ENCODE measurements at places on chromosomes 7 and 10.
A peak's percentile ranks its signal among the peaks of the same experiment; 100 is the strongest.

DNA sequence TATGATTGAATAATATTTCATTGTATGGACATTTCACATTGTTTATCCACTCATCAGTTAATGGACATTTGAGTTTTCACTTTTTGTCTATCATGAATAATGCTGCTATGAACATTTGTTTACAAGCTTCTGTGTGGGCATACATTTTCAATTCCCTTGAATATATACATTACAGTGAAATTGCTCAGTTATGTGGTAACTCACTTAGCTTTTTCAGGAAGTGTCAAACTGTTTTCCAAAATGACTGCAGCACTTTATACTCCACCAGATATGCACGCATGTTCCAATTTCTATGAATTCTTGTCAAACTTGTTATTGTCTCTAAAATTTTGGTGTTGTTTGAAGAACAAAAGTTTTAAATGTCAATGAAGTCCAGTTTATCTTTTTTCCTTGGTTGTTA, 401.2 kb downstream of the THSD7A start:
- DNase-seq = no peak

DNA sequence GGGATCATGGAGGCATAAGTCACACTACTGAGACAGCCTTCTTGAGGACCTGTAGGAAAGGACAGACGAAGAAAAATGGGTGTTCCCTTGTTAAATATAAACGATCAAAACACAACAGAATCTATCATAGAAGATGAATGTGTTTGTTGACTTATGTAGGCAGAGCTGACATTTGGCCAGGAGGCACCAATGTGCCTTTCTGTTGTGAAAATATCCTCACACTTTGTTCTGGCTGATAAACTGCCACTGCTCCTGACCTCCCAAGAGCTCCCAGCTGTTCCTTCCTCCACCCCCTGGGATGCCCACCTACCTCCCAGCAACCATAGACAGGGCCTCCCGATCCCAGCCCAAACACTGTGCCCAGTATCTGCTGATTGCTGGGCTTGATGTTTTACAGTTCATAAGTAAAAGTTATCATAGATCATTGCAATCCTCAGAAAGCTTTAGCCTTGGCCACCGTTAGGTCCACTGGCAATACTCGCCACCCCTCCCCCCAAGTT, 116.6 kb downstream of the CTTNBP2 start:
- DNase-seq = peak; percentile 44

DNA sequence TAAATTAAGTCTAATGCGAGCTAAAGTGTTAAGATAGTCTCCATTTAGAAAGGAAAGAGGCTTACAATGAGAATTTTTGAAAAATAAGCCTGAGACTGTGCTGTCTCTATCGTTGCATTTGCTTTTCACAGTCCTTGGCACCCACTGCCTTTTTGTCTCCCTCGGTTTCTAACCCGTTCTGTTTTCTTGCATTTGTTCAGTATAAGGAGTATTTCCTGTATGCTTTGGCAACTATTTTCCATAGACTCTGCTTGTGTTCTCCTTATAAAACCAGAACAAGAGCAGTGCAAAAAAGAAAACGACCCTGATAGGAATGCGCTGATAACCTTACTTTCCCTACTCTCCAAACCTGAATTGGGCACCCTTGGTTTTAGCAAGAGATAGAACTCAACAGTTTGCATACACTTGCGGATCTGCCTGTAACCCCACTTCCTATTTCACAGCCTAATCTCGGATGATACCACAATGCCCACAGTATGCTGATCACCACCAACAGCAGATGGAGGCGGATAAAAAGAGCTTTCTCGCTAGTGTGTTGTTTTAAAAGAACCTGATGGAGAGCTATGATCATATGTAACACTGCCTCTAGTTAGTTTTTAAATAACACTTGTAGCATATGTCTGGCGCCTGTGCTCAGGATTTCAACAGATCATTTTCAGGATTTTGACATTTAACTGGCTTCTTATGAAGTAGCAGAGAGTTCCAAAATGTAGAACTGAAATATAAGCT, 1.6 kb upstream of the ARHGAP12 start:
- peak; percentile 66 for DNase-seq

DNA sequence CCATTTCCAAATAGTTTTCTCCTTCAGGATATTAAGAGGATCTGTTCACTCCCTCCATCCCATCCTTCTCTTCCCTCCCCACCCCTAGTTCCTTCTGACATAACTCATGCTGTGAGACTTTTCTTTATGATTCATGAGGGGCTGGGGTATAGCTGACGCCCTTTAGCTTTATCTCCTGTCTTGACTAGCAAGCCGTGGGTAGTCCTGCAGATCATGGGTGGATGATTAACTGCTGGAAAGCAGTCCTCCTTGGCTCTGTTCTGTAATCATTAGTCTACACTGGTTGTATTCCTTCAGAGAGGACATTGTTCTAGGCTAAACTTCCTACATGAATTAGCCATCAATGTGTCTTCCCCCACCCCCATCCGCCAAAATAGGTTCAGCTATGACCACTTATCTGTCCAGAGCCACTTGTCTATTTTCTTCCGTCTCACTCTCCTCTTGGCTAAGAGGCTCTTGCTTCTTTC, 135.4 kb downstream of the LRRC4 start:
- no peak for DNase-seq

DNA sequence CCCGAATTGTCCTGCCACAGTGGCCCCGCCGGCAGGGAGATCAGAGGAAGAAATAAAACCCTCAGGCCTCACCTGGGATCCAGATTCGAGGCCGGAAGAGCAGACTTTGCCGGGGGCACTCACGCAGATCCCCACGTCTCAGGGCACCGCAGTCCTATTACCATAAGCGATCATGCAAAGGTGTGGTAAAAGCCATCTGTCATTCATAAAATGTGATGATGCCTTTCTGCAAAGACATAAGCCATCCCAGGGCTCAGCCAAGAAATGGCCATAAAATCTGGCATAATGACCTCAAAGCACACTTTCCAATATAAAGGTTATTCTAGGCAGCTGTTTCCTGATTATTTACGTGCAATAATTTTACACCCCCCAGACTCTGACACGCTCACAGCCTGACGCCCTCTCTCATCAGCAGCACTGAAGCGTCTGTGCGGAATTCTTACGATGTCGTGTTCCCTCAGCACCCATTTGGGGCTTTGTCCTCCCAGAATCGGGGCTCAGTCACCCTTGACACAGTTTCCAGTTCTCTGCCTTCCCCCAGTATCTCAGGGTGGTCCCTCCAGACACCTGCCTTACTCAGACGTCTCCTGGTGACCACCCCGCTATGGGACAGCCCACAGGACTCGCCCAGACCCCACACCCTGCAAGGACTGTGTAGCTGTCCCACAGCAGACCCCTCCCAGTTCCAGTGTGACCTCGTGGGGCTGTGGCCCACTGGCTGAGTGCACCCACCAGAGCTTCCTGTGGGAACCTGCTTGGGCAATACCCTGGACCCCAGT, 74.3 kb upstream of the FAM20C start:
- no peak for DNase-seq

DNA sequence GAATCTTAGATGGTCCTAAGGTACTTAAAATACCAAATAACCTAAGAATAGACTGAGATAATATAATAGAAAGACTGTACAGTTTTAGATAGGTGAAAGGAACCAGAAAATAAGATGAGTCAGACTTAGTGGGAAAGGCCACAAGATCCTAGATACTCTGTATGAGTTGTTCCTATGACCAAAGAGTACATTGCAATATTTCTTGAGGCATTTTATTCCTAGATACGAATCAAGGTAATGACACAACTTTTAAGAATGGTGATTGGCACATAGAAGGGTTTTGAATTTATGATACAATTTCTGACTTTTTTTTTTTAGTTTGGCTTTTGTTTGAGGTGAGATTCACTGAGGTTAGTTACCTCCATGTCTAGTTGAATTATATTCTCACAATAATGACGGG, 30.2 kb downstream of the MGAM start:
- no peak for DNase-seq

DNA sequence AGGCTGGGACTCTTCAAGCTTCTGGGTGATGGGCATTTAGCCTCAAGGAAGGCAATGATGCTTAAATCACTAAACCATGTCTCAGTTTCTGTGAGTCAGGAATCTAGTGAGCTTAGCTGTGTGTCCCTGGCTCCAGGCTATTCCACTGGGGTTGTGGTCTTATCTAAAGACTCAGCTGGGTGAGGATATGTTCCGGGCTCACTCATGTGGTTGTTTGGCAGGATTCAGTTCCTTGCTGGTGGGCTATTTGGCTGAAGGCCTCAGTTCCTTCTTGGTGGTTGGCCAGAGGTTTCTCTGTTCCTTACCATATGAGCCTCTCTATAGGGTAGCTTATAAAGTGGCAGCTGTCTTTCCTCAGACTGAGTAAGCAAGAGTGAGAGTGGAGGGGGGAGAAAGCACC, 12.0 kb downstream of the EVX1 start:
- DNase-seq = no peak

DNA sequence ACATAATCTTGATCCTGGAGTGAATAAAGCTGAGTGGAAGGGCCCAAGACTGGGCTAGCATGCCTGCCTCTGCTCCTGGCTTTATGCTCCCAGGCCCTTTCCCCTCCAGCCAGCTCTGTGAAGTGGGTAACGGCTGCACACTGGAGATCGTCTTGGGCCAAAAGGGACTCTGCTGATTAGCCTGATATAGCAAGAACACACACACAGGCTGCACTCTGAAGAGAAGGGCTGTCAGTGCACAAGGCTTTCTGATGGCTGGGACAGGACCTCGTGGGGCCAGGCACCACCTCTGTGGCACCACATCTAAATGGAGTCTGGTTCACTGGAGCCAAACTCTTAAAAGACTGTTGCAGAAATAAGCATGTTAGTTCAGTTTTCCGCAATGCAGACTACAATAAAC, 161.4 kb downstream of the NEURL1 start:
- no peak for DNase-seq

- no peak for DNase-seq
Observed at GRCh38 chr7:99170730-99171074, 26.8 kb upstream of the SMURF1 start.

DNA sequence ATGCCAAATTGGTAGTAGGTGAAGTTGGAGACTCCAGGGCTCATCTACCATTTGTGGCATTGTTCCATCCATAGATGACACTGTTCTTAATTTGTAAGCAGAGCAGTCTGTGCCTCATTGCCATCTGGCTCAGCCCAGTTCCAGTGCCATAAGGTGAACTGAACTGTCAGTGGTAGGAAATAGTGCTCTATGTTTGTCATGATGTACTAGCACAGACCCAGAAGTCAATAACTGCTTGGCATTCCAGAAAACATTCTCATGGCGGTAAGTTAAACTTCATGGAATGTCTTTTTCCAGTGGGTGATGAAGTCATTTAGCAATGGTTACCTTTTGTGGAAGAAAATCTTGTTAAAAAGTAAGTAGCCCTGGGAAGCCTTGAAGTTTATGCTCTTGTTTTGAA, 302.7 kb downstream of the SUGCT start:
- no peak for DNase-seq

DNA sequence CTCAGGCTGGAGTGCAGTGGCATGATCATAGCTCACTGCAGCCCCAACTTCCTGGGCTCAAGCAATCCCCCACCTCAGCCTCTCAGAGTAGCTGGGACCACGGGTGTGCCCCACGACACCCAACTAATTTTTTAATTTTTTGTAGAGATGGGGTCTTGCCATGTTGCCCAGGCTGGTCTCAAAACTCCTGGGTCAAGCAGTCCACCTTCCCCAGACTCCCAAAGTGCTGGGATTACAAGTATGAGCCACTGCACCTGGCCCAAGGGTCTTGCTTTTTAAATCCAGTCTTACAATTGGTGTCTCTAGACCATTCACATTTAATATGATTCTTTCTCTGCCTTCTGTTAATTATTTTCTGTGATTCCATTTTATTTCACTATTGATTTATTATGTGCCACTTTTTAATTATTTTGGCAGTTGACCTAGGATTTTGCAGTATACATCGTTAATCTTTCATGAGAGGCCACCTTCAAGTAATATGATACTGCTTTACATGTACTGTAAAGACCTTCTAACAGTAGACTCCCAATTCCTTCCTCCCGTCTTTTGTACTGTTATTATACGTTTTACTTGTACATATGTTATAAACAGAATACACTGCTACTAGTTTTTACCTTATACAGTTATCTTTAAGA, 18.7 kb downstream of the MMP21 start:
- DNase-seq = no peak

DNA sequence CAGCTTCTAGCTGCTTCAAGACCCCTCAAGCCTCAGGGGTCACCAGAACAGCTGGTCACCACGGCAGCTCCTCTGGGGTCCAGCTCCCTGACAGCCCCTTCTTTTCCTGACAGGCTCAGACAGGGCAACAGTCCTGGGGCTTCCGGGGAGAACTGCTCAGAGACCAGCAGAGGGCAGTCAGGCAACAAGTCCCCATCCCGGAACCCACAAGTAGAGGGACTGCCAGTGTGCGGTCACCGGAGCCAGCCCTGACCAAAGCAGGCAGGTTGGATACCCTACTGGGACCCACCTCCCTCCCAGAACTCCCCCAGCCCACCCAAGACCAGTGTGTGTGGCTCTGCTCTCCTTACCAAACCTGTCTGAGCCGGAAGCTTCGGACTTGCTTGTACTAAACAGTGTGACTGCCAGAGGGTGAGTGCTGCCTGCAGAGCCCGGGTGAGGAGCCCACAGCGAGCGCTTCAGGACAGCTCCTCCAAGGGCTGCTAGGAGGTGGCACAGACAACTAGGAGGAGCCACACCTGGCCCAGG, 40.3 kb downstream of the YKT6 start:
- peak; percentile 88 for DNase-seq

DNA sequence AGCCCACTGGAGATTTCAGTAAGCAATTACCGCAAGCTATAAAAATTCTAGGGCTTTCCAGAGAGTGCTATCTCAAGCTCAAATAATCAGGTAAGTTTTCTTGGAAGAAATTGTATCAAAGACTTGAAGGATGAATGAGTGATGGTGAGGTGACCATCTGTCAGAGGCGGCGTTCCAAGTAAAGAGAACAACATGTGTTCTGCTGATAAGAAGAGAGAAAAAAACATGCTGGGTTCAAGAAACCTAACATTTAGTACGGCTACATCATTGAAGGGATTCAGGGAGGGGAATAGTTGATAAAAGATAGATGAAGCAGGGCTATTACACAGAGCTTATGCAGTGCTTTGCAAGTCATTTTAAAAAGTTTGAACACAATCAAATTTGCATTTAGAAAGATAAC, 100.7 kb downstream of the GNAI1 start:
- DNase-seq = no peak

DNA sequence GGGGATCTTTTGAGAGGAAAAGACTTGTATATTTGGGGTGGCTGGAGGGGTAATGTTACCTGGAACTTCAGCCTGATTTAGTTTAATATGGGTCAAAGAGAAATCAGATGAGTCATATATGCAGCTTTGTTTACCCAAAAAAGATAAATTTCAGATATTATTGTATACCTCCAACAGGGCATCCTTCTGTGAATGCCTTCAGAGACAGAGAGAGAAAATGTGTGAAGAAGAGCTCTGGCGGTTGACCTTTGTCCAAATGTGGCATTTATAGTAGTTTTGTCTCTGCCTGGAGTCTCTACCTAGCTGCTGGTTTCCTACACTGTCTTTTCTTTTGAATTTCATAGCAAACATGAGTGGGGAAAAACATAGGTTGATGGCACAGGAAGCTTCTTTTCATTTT, 21.6 kb downstream of the LRMDA start:
- no peak for DNase-seq

Measured in HT-29 (cell line).